ENCODE measurements at places on chromosomes 13 and 19.

DNA sequence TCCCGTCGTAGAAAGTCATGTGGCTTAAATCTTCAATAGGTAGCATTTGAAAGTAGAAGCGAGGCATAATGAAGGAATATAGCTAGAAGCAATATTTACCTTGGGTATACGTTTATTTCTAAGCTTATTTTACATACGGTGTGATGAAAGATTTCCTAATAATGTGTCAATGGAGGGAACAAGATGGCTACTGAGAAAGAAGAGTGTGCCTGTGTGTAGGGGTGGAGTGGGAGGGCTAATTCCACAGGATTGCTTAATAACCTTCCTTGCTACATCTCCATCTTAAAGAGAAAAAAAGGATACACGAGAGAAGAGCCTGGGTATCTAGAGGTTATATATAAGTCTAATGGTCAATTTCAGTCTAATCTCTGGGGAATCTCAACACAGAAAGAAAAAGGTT, 2.0 kb downstream of the SPART start:
- DNase-seq: no peak

GRCh38 chr19:49691243-49692146, 579 bp downstream of the CPT1C start:
- peak; percentile 66 for DNase-seq

GRCh38 chr13:60108589-60108988, 55.1 kb downstream of the DIAPH3 start:
- no peak for DNase-seq

DNA sequence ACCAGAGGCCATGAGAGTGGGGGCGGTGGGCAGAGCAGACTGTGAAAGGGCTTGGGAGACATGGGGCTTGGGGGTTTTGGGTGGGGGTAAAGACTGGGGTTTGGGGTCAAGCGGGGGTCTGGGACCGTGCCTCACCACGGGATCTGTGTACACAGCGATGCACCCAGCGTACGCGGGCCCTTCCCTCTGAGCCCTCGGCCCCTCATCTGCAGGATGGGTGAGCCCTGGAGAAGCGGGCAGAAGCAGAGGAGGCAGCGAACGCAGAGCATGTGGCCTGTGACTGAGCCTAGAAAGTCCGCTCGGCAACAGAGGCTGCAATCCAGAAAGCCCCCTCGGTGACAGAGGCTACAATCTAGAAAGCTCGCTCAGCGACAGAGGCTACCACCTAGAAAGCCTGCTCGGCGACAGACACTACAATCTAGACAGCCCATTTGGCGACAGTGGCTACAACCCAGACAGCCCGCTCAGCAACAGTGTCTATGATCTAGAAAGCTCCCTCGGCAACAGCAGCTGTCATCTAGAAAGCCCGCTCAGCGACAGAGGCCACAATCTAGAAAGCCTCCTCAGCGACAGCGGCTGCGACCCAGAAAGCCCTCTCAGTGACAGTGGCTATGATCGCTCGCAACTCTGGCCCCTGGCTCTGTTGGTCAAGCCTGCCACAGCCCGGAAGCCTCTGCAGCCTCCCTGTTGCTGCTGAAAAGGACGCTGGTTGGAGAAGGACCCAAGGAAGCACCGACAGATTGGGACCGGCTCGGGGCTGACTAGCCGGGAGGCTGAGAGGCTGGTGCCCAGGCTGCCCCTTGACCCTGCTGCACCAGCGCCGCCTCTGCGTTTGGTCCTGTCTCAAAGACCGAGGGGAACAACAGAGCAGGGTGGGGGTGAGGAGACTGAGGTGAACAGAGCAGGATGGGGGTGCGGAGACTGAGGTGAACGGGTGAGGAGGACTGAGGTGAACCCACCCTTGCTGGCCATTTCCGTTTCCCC, 68.6 kb downstream of the SPACA7 start:
- DNase-seq: peak; percentile 16

GRCh38 chr19:11964858-11965645, at the start of gene ZNF763:
TSS of gene ZNF763 (plus strand) at chr19:11965040. CDS start at chr19:11965209, 169 bp downstream.
- peak; percentile 93 for DNase-seq

DNA sequence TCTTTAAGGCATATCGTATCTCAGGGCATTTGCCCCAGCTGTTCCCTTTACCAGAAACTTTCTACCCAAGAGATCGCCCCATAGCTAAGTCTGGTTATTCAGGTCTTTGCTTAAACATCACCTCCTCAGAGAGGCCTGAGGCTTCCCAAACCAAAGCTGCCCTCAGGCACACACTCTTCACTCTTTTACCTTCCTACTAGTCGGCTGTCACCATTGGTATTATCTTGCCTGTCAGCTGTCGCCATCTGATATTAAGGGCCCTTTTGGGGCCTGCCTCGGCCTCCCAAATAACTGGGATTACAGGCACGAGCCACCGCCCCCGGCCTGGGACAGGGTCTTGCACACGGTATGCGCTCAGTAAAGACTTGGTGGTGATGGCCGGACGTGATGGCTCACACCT, 1.0 kb downstream of the GADD45GIP1 start:
- DNase-seq: no peak

DNA sequence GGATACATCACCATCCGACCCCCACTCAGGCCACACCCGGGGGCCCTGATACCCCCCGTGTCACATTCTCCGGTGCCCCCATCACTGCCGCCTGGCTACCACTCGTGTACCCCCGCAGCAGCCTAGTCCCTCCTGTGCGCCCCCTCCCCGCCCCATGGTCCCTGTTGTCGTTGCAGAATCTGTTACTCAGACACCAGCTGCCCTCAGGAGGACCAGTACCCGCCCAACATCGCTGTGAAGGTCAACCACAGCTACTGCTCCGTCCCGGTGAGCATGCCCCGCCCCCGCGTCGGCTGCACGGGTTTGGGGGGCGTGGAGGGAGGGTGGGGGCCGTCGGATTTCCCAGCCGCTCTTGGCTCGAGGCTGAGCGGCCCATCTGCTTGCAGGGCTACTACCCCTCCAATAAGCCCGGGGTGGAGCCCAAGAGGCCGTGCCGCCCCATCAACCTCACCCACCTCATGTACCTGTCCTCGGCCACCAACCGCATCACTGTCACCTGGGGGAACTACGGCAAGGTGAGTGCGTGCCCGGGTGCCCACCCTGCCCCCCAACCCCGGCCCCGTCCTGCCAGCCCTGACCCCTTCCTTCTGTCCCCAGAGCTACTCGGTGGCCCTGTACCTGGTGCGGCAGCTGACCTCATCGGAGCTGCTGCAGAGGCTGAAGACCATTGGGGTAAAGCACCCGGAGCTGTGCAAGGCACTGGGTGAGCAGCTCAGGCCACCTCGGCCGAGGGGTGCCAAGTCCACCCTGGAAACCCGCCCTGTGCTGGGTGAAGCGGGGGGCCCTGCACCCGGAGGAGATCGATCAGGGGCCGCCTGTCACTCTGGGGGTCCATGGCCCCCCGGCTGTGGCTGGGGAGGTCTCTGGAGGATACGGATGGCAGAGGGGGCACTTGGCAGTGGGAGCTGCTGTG, 21.1 kb downstream of the PIAS4 start:
- DNase-seq: no peak

DNA sequence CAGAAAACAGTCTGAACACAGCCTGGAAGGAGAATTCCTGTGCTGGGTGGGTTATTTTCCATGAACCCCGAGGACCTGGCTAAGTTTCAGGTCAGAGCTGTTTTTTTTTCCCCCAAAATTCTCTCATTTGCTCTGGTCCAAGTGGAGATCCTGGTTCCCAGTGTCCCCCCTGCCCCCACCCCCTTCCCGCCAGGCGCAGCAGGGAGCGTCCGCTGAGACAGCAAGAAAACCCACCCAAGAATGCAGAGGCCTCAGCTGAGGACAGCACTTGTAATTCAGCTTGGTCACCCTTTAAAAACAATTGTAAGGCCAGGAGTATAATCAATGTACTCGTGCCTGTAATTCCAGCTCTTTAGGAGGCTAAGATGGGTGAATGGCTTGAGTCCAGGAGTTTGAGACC, 11.4 kb upstream of the TSPAN16 start:
- no peak for DNase-seq

All from stimulated activated CD8-positive, alpha-beta memory T cell treated with anti-CD3 and anti-CD28 coated beads, Interleukin-4, amount 100 ng/mL, for 48 hours (primary cell).